ENCODE measurements at places on chromosomes 16 and 17. TPM values are rescaled to one million over a fixed set of nuclear protein-coding genes. Genes with fewer than 3 reads are reported as not detected.

The MT4 gene
- not detected for total RNA-seq

The MT1H gene
- total RNA-seq = not detected

The CD79B gene
- 1.1 TPM for total RNA-seq

The BMERB1 gene
- 15.8 TPM for total RNA-seq

The C17orf67 gene
- total RNA-seq = 1.0 TPM

The MRPL12 gene
- 14.1 TPM for total RNA-seq

The ITGB4 gene
- 10.0 TPM for total RNA-seq

The TEX14 gene
- under 0.01 TPM for total RNA-seq

The RGS11 gene
- total RNA-seq = 1.9 TPM

The CHST6 gene
- total RNA-seq = 0.54 TPM

All from endothelial cell of coronary artery (primary cell).